Umbilical cord (tissue), 2 donors: ENCODE measurements at places on chromosomes 1 and 21.
A peak's percentile ranks its signal among the peaks of the same experiment; 100 is the strongest.

DNA sequence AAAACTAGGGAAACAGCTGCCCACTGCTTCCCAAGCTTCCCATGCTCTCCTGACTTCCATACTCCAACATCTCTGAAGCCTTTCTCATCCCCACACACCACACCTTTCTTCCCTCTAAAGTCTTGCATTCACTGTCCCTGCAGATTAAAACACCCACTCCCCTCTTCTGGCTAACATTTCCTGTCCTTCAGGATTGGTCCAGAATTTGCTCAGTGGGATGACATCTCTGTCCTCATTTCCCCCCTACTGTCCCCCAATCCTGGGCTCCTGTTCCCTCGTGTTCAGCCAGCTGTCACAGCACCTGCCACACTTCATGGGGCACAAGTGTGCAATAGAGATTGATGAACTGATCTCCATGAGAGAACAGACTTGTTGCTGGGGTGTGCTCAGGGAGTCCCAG lies 82.7 kb downstream of the KCND3 start:
- DNase-seq, result no peak

DNA sequence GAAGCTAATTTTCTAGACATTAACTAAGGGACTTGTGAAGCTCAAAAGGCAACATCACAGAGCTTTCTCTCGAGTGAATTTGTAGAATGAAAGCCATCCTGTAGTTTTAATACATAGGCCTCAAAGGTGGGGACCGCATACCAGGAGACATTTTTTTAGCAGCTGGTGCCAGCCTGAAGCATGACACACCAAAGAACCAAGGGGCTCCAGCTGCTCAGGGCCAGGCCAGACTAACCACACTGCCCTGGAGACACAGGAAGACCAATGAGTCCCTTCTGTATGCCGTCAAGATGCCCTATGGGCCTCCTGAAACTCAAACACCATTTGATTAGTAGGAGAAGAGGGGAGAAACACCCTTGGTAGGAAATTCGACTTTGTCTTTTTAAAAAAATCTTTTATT lies 113.9 kb upstream of the CACNA1E start:
- no peak for DNase-seq

- DNase-seq, result no peak
Observed at GRCh38 chr1:232880354-232880753, 70.1 kb upstream of the NTPCR start.

DNA sequence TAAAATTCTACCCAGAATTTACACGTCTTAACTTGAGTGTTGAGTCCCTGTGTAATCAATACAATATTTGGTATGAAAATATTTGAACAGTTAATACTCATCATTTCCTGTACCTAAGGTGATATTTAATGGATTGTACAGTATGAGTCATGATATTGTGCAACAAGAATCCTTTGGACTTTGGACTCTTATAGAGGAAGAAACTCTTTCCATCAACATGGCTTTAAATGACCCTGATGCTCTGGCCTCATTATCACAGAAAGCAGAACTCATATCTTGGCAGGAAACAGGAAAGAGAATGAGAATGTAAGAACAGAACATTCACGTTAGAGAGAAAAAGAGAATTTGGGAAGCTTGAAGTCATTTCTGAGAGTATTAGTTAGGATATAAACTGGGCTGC lies 168.8 kb upstream of the B3GALT2 start:
- no peak for DNase-seq

DNA sequence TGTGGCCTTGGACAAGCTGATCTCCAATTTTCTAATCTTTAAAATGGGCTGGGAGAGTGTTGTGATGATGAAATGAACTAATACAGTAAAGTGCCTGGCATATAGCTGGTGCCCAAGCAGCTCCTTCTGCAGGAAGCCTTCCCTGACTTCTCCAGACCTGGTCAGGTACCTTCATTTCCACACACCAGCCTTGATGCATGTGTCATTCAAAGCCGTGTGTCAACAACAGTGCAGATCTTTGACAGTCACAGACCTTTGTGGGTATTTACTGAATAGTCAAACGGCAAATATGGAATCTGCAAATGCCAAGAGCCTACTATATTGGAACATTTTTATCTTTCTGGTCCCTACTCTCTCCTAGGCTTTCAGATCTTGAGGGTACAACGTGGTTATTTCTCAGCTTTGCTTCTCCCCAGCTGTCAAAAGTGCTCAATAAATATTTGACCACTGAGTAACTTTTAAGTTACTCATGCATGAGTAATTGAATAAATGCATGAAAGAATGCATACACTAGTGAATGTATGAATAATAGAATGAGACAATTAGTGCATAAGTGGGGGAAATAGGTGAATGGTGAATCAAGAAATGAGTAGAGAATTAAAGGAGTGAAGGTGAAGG lies 75.4 kb downstream of the MDM4 start:
- no peak for DNase-seq

- peak; percentile 84 for DNase-seq
Observed at GRCh38 chr1:206461602-206462455, 8.4 kb upstream of the IKBKE start.

DNA sequence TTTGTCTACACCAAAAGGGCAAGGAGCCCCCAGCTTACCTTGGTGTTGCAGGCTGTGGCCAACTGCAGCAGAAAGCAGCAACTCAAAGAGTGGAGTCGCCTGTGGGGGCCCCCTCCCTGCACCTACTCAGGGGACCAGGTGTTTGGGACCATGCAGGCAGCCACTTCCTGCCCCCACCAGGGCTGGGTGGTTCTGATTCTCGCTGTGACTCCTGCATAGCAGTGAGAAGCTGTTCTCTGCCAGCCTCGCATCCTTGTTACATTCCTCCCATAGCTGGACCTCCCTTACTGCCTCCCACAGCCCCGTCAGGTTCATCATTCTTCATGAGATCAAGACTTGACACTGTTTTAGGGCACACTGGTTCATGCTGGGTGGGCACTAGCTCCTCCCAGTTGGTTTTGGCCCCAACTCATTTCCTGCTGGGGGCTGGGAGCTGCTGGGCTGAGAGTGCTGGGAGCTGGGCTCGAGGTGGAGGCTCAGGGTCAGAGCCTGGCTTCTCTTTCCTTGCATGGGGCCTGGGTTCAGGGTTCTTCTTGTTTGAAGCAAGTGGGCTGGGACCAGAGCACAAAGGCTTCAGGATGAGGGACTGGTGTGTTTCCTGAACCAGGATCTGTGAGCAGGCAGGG lies 146.9 kb upstream of the C1orf174 start:
- no peak for DNase-seq

- no peak for DNase-seq
Observed at GRCh38 chr1:196152086-196152485, 456.2 kb downstream of the KCNT2 start.

DNA sequence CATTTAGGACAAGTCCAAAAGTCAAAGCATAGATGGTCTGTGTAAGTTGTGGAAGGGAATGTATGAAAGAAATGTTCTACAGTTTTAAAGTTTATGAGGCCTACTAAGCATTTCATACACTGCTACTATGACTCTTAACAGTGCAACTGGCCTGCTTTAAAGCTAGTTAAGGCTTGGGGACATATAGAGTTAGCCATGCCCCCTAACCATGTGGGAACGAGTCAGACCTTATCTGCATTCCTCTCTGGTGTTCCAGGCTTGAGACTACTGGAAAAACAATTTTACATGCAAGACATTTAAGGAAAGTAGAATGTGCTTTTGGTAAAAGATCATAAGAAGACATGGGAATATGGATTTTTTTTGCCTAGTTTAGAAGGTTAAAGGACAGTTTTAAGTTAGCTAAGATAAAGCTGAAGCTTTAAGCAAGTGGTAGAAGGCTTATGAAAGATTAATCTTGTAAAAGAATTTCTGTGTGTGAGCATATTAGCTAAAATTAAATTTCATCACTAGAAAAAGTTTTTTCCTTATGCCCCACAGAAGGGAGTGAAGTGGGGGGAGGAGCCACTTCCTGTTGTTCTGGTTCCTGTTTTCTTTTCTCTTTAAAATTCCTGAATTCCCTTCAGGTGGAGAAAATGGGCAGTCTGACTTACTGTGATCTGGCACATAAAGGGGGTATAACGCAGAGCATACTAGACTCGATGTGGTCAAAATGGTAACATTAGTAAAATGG lies 8.9 kb upstream of the CD48 start:
- DNase-seq, result no peak

GRCh38 chr1:57683037-57683942 lies 259.4 kb upstream of the DAB1 start:
- DNase-seq, result no peak

GRCh38 chr1:83500531-83500930 lies 498.4 kb downstream of the TTLL7 start:
- DNase-seq, result no peak

- no peak for DNase-seq
Observed at GRCh38 chr1:147214842-147215539, 10.1 kb downstream of the FMO5 start.

DNA sequence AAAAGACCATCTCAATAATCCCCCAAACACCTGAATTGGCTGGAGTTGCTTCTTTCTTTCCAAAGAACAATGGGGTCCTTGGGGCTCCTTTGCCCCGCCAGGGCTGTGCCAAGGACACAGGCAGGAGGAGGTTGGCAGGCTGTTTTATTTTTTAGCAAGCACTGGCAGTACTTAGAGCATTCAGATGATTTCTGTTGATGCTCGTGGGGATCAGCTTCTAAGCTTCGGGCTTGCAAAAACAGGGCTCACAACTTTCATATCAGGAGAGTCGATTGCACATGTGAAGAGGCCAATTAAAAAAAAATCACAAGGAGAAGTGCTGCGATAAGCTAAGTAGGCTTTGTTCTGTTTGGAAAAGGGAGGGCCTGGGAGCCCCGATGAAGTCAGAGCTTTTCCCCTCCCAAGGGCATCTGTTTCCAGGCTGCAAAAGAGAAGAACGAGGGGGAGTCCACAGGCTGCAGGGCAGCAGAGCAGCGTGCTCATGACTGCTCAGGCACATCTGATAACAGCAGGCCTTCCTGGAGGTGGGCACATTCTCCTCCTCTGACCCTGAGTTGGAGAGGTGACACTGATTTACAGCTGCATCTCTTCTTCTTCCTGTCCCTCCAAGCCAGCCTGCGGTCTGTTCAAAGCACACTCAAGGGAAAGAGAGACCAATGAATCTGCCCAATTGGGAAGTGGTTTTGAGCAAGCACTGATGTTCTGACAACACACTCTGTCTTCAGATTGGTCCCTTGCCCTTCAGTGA lies 27.3 kb upstream of the BCAR3 start:
- DNase-seq, result peak; percentile 87

- no peak for DNase-seq
Observed at GRCh38 chr1:38053416-38054091, 7.0 kb upstream of the POU3F1 start.

DNA sequence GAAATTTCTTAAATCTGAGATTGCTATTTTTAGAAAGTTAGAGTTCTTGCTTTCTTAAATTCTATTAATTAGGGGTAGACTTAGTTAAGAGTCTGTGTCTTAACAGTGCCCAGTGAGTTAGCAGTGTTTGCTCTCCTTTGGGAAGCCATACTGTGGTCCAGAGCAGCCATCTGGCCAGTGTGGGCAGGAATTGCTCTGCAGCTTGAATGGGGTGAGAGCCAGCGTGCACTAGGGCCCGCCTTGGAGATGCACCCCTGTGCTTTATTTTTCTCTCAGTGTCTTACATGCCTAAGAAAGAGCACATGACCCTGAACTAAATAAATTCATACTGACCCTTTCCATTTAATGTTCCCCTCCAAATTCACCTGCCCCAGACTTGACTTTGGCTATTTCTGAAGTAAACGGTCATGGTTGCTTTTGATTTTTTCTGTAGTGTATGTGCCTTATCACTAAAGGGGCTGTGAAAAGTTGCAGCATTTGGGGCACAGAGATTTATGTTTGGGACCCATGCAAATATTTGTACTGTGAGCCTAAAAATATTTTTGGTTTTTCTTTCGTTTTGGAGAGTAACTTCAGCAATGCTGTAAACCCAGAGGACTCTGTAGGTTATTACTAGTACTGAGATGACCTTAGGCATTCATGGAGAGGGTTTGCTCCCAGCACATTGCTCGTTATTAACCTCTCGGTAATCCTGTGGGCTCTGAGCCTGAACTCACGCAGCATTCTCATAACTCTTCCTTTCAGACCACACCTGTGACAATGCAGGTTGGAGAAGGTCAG lies 21.3 kb upstream of the KCNQ4 start:
- no peak for DNase-seq
